ENCODE measurements at places on chromosomes 2 and 18.
A peak's percentile ranks its signal among the peaks of the same experiment; 100 is the strongest.

DNA sequence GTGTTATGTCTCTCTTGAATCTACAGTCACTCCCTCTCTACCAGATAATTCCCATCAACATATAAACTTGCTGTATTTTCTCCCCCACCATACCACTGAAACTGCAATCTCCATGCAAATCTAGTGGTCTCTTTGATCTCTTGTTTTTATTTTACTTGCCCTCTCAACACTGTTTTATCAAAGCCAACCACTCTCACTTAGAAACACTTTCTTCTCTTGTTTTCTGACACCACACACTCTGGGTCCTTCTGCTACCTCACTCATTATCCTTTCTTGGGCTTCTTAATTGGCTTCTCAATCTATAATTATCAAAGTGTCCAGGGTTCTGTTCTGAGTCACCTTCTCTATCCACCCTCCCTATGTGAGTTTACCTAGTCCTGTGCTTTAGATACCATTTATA lies 2.0 kb upstream of the MCFD2 start:
- DNase-seq, result no peak

- peak; percentile 24 for DNase-seq
Measured at GRCh38 chr2:3001615-3002560, 375.7 kb downstream of the EIPR1 start.

DNA sequence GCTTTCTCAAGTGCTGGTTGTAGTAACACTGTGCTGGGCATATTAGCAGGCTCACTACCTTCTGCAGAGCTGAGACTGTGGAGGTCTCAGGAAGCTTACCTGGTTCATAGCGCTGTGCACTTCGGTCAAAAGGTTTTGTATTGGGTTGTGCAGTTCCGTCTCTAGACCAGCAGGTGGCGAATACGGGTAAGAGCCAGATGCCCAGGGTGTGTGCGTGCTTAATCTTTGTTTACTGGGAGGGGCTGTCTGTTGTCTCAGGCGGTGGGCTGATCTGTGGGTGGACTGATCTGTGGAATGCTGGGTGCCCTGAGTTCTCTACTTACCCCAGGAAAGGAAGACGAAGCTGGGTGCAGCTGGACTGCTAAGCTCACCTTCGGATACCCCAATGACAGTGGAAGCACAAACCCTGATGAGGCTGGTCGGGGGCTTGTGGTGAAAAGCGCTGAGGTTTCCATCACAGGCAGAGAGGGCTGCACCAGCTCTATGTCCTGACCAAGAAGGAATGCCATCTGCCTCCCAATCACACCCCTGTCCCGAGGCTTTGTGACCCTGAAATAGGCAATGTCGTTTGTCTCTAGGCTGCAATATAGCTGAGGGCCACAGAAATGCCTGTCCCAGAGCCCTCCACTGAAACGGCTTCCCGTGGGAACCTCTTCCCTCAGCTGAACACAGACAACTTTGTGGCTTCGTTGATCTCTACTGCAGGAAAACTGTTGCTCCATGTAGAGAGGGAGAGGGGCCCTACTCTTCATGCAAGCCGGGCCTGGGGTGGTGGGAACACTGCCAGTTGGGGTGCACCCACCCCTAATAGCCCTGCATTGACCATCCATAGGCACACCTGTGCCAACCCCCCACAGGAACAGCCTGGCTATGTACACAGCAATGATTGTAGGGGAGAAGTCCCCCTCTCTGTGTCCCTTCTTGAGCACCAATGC lies 45.9 kb upstream of the FAM117B start:
- DNase-seq, result peak; percentile 26

DNA sequence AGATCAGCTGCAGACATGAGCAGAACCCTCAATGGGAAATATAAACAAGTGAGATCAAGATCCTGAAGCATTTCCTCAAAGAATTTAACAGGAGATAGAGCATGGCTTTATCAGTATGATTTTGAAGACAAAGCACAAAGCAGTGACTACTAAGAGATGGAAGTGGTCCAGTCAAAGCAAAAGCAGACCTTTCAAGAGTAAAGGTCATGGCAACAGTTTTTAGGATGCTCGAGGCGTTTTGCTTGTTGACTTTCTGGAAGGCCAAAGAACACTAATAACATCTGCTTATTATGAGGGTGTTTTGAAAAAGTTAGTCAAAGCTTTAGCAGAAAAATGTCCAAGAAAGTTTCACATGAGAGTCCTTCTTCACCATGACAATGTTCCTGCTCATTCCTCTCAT lies 128.5 kb downstream of the KCNE4 start:
- DNase-seq, result no peak
